ENCODE measurements at places on chromosomes 5 and 9.

DNA sequence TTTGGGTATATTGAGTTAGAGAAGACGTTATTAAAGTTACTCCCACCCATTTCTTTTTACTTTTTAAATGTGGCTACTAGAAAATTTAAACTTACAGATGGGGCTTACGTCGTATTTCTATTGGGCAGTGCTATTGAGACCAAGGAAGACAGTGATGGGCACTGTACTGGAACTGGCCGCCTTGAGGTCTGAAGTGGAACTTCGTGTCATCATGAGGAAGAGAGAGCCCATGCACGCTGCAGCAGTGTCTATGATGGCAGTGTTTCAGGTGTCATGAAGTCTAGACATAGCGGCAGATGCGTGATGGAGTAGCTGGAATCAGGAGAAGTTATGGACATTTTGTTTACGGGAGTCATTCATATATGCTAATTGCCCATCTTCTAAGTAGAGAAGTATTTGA, 143.7 kb downstream of the LRRC70 start:
- DNase-seq, result no peak

GRCh38 chr5:116756531-116756930, 181.9 kb upstream of the SEMA6A start:
- DNase-seq, result no peak

DNA sequence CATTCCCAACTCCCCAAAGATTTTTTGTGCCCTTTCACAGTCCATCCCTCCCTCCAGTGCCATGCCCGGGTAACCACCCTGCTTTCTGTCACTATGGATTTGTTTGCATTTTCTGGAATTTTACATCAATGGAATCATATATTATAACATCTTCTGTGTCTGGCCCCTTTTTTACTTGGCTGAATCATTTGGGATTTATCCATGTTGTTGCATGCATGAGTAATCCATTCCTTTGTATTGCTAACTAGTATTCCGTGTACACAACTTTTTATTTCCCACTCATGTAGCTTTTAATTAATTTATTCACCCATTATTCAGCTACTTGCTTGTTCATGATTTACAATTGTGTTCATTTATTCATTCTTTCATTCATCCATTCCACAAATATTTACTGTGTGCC, 94.1 kb downstream of the FGF18 start:
- no peak for DNase-seq

DNA sequence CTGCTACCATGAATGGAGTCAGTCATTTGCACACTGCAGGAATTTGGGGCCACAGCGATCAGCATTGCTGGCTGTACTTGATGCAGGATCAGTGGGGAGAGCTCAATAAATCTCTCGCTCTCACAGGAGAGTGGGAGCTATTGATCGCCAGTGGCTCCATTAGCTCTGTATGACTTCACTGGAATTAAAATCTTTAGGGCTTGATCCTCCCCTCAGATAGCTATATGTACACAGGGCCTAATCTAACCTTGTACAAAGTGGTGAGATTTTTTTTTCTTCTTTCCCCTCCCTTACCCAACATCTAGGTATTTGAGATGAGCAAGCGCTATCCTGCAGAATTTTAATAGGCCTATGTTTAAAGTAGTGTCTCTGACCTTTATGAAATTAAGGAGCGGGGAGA, 84.9 kb downstream of the IZUMO3 start:
- no peak for DNase-seq

- DNase-seq, result no peak
Measured at GRCh38 chr5:118165619-118166018, 822.7 kb downstream of the DTWD2 start.

- no peak for DNase-seq
Measured at GRCh38 chr9:104879555-104880309, 48.2 kb downstream of the ABCA1 start.

- DNase-seq, result no peak
Measured at GRCh38 chr5:86716121-86716520, 98.4 kb downstream of the COX7C start.

GRCh38 chr9:118689280-118689679, 680.0 kb downstream of the BRINP1 start:
- DNase-seq, result no peak

DNA sequence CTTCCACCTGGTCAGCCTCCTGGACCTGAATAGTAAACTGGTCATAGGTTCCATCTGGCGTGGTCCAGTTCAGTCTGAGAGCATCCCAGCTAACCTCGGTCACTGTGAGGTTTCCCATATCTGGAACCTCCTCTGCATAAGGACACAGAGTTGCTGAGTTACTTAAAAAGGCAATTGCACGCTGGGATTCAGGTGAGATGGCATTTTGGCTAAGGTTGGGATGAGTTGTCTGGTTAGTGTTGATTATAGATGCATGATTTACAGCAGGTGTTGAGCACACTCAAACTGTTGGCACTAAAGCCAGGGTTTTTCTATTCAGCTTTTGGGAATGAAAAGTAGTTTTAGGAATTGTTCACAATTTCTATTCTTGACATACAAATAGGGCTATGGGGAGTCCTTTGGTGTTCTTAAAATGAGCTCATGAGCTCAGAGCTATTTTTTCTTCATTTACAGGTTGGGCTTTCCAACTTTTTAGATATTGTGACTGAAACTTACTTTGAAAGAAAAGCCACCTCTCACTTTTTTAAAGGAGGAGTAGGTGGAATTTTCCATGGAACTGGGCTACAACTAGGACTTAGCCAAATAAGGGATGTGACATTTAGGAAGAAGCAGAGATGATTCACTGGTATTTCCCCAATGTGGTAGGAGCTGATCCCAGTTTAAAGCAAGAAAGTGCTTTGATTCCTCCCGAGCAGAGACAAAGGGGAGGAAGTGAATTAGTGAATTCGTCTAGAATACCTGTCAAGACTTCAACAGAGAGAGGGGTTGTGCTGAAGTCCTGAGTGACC, 54.7 kb downstream of the TNC start:
- DNase-seq, result no peak

DNA sequence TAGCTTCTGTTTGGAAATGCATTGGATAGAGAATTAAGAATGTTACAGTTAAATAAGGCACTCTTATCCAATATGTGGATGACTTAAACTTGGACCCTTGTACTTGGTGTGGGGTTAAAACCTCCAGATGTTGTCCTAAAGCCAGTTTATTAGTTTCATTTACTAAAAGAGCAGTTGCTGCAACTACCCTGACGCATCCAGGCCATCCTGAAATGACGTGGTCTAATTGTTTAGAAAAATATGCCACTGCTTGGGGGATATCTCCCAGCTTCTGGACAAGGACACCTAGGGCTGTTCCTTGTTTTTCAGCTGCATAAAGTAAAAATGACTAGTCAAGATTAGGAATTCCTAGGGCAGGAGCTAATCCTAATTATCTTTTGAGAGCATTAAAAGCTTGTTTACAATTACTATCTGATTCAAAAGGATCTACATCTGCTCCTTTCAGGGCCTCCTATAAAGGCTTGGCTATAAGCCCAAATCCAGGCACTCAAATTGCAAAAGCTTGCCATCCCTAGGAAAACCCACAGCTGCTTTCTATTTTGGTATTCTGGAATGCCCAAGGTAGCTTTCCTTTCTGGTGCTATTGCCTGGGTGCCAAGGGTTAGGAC, 45.7 kb upstream of the SLCO4C1 start:
- no peak for DNase-seq

DNA sequence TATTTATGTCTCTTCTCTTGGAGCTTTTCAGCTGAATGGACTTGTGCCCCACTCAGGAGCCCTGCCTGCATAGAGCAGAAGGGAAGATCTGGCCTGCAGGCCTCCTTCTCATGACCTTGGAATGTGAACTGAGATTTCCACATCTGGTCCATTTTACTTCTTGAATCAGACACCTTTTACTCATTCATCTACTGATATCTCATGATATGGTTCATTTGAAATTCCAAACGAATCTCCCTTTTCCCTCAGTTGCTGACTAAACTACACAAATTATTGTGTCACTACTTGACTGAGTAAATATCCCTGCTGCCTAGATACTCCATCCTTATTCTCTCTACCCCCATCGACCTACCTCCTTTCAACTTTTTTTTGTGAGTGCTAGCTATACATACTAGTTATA, 138.7 kb downstream of the PLCXD3 start:
- no peak for DNase-seq

- no peak for DNase-seq
Measured at GRCh38 chr5:66207800-66208561, 63.9 kb downstream of the SREK1 start.

DNA sequence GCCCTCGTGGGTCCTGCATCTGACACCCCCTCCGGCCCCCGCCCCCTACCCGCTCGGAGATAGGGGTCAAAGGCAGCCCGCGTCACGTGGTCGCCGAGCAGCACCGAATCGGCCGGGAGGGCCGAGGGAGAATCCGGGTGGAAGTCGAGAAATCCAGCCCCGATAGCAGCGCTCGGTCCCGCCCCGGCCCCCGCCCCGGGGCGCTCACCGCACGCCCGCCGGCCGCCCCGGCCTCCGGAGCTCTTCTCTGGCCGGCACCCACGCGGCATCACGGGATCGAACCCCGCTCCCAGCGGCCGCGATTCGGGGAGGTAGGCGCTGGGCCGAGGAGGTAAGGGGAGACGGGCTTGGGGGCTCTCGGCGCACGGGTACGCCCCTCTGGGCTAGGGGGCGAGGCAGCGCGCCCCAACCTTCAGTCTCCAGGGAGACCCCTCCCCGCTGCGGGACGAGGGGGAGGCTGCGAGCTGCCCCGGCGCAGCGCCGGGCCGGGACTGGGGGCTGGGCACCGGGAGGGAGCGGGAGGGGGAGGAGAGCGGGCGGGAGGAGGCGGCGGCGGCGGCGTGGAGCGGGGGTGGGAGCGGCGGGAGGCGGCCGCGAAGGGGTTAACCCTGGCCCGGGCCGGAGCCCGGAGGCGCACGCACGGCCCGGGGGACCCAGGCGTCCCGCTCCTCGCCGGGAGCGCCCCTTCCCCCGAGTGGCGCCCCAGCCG, 22.1 kb upstream of the NDST1 start:
- DNase-seq, result peak; percentile 68

DNA sequence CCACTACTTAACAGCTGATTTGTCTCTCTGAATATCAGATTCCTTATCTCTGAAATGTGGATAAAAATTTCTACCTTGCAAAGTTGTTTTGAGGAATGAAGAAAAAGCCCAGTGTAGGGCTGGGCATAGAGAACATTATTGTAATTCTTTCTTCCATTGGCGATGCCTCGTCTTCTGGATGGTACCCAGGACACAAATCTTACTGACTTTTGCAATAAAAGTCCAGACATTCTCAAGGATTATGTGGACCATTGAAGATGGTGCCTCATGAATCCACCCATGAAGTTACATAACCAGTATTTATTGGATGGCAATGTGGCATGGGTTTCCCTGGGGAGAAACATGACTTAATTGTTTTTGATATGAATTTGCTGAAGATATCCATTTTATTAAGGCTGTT, 33.1 kb downstream of the NNT start:
- no peak for DNase-seq

DNA sequence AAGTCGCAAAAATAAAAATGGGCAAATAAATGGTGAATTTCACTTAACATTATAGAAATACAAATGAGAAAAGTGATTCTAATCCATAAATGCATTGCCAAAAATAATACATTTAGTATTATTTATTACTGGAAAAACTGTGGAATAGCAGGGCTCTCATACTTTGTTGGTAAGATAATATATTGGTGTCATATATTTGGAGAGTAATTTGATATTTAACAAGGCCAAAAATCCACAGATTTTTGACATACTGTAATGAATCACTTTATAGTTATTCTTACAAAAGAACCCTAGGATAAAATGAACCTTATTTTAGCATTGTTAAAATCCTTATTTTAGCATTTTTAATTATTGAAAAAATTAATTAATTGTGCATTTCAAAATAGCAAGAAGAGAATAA, 397.2 kb upstream of the DAB2 start:
- DNase-seq, result no peak

DNA sequence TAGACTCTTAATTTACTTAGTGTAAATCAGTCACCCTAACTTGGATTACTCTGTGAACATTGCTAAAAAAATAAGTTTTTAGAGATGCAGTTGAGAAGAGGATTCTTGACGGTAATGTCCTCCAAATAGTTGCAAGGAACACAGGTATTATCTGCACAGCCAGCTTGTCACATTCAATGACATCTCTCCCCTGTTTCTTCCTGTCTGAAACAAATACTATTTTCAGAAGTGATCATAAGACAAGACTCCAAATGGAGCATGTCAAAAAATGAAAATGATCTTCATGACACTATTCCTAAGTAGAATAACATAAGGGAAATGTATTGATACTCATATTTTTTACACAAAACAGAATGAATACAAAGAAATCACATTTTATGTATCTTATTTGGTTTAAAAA, 227.9 kb upstream of the CHD1 start:
- DNase-seq, result no peak

DNA sequence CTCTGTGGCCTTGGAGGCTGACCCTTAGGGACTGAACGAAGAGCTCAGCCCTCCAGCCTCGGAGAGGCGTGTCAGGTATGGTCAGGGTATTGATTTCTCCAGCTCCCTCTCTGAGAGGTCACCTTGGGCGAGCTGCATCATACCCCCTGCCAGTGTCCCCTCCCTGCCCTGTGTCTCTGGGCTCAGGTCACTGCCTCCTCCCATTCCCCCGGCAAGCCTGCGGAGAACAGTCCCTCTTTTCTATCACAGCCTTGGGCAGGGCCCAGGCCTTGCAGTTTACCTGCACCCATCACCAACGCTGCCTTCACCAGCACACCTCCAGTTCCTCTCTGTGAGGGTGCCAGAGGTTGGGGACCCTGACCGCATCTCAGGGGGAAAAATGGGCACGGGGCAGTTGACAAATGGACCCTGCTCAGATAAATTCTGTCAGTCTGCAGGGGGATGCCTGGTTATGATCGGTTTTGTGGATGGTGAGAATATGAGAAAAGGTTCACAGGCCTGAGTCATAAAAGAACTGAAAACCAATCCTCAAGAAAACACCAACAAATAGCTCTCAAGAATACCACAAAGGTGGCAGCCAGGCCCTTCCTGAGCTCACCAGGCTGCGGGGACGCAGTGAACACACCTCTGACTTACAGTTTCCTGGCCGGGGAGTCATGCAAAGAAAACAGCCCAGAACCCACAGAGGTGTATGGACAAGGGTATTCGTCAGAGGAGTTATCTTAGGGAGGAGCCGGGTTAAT, 24.7 kb upstream of the RXRA start:
- peak; percentile 80 for DNase-seq

GRCh38 chr5:82376307-82376706, 98.2 kb upstream of the RPS23 start:
- DNase-seq, result no peak

DNA sequence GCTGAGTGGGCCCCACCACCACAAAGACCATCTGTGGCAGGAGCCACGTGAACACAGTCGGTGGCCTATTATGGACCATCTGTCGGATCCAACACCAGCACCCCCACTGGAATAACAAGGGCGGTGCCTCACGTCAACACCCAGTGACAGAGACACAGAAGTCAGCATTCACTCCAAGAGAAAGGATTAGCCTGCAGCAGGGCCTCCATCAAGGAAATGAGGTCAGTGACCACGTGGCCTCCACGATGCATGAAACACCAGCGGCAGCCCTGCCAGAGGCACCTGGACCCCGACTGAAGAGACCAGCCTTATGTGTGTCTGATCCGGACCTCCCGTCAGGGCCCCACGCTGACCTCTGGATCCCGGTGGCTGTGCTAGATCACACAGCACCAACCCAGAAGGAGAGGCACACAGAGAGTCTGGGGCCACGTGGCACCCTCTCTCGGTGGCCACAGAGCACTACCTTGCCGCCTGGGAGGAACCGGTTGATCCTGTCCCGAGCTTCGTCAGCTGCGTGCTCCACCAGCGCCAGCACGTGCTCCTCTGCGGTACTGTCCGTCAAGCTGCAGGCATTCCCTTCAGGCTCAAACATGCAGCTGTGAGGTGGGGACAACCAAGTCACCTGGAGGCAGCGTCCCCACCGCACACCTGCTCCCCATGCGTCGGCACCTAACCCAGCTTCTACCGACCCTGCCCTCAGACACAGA, 9.0 kb downstream of the BRD9 start:
- no peak for DNase-seq

- DNase-seq, result no peak
Measured at GRCh38 chr9:77218612-77219011, 41.3 kb downstream of the VPS13A start.

All from activated effector memory CD4-positive, alpha-beta T cell treated with anti-CD3 and anti-CD28 coated beads, Interleukin-2, amount 50 U/mL, for 16 hours (primary cell).